ENCODE measurements at places on chromosomes 13 and 19.

DNA sequence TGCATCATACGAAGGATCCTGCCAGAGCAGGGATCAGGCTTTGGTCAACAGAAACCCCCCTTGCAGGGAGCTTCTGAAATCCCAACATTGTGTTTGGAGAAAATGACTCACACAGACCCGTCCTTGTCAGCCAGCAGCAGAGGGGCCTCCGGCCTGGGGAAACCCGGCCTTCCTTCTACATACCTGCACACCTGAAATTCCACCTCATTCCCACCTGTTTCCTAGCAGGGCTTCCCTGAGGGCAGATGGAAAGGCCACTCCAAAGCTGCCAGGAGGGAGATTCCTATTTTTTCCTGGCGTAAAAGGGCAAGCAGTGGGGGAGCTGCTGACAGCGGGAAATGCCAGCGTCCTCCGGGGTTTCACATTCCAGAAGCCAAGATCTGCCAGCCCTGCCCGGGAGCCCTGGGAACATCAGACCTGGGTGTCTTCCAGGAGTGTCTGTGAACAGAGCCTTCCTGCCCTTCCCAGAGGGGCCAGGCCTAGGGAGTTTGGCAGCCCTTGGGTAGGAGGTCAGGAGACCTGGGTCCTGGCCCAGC is 3.0 kb upstream of the IGFL1 start:
- no peak for DNase-seq
- no peaks in the 10 kb centered on the region for H3K4me1 ChIP-seq
- H3K36me3 ChIP-seq: no peaks in the 10 kb centered on the region
- no peaks in the 10 kb centered on the region for H3K27me3 ChIP-seq
- no peak overlapping the region for H3K27ac ChIP-seq

DNA sequence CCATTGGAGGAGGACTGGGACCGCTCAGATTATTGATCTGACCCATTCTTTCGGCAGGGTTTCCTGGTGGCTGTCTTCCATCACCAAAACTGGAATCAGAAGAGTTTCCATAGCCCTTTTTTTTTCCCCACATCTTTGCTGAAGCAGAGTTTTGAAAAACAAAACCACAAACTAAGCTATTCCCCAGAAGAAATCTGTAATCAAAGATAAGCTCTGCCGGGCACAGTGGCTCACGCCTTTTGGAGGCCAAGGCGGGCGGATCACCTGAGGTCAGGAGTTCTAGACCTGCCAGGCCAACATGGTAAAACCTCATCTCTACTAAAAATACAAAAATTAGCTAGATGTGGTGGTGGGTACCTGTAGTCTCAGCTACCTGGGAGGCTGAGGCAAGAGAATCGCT is 4.2 kb upstream of the ICAM1 start:
- no peaks in the 10 kb centered on the region for H3K36me3 ChIP-seq
- H3K4me3 ChIP-seq: no peak overlapping the region
- DNase-seq: no peak

- no peaks in the 10 kb centered on the region for H3K27me3 ChIP-seq
- no peak overlapping the region for H3K4me3 ChIP-seq
- no peaks in the 10 kb centered on the region for H3K36me3 ChIP-seq
- DNase-seq: no peak
- H3K27ac ChIP-seq: no peak overlapping the region
- no peaks in the 10 kb centered on the region for H3K4me1 ChIP-seq
Observed at GRCh38 chr13:93687261-93687660, 460.7 kb downstream of the GPC6 start.

- H3K4me3 ChIP-seq: no peak overlapping the region
- H3K27me3 ChIP-seq: no peaks in the 10 kb centered on the region
- H3K27ac ChIP-seq: no peak overlapping the region
- no peaks in the 10 kb centered on the region for H3K4me1 ChIP-seq
- no peak for DNase-seq
Observed at GRCh38 chr19:19595171-19595701, 23.3 kb downstream of the PBX4 start.
